Stimulated activated CD4-positive, alpha-beta T cell treated with anti-CD3 and anti-CD28 coated beads, TNF-alpha, amount 100 ng/mL, for 24 hours (primary cell): ENCODE measurements at places on chromosomes 2 and 18.

- no peak for DNase-seq
Observed at GRCh38 chr2:219112651-219113338, 47.8 kb downstream of the NHEJ1 start.

GRCh38 chr2:54306556-54306955 is 50.5 kb upstream of the TSPYL6 start:
- no peak for DNase-seq

DNA sequence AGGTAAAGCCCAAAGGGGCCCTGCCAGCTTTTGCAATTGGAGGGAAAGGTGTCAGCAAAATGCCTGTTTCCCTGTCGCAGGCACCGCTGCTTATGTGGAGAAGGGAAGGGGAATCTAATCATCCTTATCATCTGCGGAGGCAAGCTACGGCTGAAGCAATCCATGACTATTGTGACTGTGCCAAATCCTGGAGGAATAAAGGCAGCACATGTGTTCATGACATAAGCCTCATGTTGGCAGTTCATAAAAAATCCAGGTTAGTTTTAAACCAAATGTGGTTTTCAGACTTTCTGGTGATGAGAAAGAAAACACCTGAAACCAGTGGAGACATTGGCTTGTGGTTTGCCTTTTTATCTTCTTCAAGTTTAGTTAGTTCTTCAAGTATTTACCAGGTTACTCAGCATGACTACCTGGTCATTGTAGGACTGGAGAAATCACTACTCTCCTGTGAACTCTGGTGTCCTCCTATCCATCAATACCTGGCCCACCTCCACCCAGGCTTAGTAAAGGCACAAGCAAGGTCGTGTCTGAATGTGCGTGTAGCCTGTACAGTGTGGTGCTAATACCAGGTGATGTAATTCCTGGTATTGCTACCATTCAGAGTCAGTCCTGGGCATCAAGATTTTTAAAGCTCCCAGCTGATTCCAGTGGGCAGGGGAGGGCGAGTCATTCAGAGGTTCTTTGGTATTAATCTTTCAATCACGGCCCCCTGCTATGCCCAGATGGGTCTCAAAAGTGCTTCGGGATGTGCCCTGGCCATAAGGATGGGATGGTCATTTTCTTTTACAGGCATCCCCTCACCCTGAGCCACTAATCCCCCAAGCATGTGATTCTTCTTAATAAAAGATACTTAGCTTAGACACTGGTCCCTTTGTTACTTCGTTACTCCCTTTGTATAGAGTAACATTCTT is 96.8 kb downstream of the TGFA start:
- DNase-seq: no peak

- no peak for DNase-seq
Observed at GRCh38 chr2:11773747-11774525, 27.5 kb downstream of the LPIN1 start.

GRCh38 chr18:55252901-55253300 is 293.6 kb upstream of the CCDC68 start:
- DNase-seq: no peak

DNA sequence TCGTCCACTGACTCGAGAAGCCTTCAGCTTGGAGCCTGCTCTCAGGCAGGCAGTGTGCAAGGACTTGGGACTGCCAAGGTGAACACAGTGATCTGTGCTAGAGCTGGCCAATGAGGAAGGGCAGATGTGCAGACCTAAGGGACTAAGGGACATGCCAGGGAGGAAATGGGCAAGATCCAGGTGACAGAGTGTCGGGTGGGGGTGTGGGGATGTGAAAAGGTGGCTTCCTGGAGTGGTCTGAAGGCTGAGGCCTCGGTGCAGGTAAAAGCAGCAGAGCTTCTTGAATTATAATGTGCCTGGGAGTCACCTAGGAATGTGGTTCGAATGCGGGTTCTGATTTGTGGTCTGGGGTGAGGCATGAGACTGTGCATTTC is 42.0 kb downstream of the STEAP3 start:
- DNase-seq: no peak

DNA sequence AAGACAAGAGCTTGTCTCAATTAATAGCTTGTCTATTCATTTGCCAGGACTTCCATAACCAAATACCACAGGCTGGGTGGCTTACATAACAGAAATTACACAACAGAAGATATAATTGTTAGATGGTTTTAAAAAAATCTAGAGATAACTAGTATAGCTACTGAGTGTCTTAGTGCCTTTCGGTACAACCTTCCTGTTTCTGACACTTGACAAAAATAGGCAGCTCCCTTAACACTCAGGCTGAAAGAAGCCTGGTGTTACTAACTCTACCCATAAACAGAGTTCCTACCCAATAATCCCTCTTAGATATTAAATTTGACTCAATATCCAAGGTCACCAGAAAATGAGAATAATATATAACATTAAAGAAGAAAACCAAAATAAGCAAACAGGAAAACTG is 129.7 kb downstream of the BARD1 start:
- no peak for DNase-seq

DNA sequence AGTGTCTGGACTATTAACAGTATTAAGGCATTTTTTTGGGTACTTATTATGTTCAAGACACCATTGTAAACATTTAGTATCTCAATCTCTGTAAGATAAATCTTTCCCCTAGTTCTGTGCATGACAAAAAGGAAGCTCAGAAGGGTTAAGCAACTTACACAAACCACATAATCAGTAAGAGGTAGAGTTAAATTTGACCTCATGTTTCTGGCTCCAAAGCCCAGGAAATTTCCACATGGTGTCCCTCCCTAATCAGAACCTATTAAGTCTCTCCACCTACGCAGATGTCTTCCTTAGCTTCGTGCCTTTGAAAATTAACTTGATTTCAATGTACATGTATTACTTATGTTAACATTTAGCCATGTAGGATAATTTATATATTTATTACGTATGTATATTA is 2.0 kb downstream of the MFSD6 start:
- DNase-seq: no peak

DNA sequence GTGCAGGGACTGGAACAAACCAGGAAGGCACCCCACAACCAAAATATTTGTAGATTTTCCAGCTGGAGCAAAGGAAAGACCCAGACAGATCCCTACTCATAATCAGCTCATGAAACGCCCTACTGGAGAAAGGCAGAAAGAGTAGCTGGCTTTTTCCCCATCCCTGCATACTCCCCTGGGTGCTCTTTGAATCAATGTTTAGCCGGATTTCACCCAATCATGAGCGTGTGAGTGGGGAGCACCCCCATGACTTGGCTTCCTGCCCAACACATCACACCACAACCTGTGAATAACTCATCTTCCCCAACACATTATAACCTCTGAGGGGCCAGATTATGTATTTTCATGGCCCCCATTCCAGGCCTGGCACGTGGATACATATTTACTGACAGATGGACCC is 35.1 kb upstream of the SLC14A1 start:
- peak; percentile 61 for DNase-seq

DNA sequence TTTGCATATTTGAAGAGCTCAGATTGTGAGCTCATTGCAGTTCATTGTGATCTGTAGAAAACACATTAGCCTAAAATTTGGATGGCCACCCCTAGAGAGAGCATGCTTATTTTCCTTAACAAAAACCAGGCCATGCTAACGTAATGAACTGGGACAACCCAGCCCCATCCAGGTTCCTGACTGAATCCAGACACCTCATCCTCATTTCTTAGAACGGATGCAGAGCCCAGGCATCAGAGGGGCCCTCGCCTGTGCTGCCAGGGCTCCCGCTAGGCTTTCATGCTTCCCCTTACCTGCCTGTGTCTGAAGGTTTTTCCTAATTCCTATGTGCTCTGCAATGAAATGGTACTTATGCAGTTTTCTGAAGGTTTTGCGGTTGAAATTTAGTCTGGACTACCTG is 171.1 kb downstream of the CCDC102B start:
- DNase-seq: no peak

DNA sequence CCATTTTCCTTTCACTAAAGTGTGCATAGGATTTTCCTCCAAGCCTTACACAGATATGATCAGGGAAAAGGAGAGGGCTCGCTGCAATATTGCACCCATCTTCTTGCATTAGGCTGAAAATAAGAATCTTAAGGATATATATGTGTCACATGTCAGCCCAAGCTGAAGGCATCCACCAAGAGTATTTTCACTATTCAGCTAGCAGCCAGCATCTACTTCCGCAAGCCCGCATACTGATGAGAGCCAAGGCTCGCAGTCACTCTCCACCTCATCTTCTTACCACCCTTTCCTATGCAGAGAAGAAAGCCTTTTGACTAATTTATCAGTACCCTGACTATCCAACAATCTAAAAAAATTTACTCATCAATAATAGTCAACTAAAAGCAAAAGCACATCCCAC is 6.1 kb downstream of the TMEM163 start:
- DNase-seq: no peak

GRCh38 chr2:99695130-99695943 is 205.5 kb upstream of the REV1 start:
- no peak for DNase-seq

DNA sequence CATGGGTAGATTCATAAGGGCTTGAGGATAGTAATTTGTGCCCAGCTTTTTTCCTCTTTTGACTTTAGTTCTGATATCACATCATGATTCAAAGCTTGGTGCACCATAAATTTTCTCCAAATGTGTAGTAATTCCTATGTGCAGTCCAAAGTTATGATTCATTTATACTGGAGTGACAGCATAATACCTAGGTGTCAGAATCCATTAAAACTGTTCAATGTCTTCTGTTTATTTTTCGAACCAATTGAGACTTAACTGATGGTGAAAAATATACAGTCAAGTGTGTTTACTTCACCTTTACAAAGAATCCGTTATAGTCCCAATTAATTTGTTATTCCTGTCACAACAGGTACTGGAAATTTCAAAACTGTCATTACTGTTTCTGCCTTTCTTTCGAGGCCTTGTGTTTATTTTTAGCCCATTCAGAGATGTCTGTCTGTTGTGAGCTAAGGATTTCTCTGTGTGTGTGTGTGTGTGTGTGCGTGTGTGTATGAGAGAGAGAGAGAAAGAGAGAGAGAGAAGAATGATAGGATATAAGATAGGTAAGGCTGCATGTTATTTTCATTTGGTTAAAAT is 389.7 kb upstream of the ATP5MC3 start:
- no peak for DNase-seq

DNA sequence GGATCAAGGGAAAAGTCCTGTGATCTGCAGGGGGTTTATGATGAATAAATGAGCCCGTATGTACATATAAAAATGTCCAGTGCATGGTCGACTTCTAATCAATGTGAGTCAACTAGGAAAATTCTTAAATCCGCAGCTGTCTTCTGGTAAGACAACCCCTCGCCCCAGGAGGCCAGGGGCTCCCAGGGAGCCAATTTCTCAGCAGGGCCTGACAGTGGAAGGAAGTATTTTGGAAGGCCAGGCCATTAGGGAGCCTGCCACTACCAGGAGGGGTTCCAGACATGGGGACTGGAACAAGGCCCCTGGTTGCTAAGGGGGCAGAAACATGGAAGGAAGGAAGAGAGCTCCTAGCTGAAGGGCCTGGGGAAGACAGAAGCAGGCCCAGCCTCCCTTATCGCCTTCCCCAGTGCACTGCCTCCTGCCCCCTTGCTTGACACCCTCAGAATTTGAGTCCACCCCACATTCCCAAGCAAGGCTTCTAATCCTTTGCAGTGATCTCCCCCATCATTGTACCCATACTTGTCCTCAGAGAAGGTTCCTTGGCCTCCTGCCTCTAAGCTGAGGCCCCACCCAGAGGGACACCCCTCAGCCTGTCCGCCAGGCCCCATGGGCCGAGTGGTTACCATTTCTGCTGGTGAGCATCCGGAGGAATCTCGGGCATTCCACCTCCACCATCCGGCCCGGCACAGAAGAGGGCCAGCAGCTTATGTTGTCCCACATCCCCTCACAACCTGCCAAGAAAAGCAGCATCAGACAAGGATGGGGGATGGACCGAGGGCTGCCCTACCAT is 45.9 kb downstream of the SCTR start:
- DNase-seq: no peak

GRCh38 chr18:23757437-23757733 is 68.1 kb downstream of the LAMA3 start:
- DNase-seq: no peak

GRCh38 chr2:11495844-11496681 is 30.1 kb upstream of the E2F6 start:
- no peak for DNase-seq

- DNase-seq: no peak
Observed at GRCh38 chr2:160680294-160680693, 186.7 kb upstream of the RBMS1 start.

DNA sequence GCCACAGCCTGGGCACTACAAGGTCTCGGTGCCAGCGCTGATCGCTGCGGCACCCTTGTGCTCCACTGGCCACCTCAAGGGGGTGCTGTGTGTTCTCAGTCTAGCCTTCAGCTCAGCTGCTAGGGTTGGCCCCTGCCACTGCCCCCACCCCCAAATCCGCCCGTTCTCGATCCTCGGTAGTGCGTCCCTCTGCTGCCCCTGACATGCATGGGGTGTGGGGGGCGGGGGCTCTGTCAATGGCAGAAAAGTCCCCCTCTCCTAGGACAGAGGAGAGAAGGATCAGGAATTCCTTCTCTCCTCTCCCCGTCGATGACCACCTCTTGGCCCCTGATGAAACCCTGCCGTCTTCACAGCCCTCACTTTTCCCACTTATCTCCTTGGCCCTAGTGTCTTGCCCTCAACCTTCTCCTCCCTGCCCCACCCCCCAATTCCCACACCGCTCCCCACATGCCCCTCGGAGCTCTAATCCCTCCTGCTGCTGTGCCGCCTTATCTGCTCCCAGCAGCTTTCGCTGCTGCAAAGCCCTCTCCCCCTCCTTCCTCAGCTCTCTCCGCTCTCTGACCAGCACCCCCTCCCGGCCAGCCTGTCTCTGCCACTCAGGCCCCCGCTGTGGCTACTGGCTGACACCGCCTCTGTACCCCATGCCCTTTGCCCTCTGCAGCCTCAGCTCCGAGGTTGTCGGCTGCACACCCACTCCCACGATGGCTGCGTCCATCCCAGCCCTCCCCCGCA is 4.3 kb upstream of the ASIC4 start:
- peak; percentile 52 for DNase-seq

GRCh38 chr18:43159086-43159770 is 43.7 kb upstream of the RIT2 start:
- DNase-seq: no peak

DNA sequence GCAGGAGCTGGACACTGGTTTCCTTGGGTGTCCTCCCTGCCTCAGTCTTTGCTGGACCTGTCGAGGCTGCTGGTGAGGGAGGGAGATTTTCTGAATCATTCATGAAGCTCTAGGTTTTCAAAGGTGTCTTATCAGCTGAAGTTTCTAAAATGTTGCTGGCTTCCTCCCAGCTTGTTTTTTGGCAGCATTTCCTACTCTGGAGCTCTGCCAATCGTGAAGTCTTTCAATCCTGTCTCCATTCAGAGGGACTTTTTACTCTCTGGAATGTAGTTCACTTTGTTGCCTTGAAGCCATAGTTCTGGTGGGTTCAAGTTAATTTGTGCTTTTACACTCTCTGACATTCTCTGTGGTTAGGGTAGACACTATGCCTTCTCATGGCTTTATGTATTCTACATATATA is 23.9 kb downstream of the SNTG2 start:
- no peak for DNase-seq
